ENCODE measurements at places on chromosomes 1 and 21.

DNA sequence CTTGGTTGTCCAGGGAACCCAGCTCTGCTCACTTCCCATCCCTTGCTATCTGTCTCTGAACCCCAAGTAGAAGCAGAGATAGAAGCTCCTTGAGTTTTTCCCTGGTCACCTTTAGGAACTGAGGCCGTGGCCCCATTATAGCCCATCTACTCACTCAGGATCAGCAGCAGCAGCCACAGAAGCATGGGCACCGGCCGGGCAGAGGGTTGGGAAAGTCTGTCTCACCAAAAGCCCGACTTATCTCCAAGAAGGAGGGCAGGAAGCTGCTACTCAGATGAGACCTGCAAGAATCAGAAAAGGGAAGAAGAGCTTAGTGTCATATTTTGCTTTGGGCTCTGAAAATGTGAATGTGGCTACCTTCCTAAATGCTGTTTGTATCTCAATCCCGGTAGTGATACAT, 264 bp downstream of the FCRL3 start:
- DNase-seq, result no peak

DNA sequence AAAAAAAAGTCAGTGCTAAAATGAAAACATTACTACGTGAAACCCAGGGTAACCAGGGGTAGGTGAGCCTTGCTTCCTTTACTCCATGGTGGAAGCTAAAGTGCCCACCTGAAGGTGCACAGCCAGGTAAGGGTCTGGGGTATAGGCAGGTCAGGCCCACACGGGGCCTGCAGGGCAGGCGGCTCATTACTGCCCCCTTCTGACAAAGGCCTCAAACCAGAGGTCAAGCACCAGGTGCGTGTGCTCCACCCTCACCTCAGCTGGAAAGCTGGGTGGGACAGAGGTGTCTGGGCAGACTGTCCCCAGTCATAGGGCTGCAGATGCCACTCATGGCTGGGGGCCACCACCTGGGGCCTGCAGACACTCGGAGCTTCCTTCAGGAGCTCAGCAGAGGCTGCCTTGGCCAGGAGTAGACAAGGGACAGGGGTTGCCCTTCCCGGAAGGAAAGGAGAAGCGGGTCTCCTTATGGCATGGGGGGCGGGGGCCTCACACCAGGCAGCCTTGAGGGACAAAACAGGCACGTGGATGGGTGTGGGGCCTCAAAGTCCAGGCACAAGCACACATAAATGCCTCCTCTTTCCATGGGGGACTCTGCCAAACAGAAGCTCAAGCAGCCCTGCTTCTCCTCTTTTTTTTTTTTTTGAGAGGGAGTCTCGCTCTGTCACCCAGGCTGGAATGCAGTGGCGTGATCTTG, 36.2 kb downstream of the ACOT7 start:
- no peak for DNase-seq

GRCh38 chr1:87826681-87827251, 498.1 kb downstream of the LMO4 start:
- DNase-seq, result no peak

DNA sequence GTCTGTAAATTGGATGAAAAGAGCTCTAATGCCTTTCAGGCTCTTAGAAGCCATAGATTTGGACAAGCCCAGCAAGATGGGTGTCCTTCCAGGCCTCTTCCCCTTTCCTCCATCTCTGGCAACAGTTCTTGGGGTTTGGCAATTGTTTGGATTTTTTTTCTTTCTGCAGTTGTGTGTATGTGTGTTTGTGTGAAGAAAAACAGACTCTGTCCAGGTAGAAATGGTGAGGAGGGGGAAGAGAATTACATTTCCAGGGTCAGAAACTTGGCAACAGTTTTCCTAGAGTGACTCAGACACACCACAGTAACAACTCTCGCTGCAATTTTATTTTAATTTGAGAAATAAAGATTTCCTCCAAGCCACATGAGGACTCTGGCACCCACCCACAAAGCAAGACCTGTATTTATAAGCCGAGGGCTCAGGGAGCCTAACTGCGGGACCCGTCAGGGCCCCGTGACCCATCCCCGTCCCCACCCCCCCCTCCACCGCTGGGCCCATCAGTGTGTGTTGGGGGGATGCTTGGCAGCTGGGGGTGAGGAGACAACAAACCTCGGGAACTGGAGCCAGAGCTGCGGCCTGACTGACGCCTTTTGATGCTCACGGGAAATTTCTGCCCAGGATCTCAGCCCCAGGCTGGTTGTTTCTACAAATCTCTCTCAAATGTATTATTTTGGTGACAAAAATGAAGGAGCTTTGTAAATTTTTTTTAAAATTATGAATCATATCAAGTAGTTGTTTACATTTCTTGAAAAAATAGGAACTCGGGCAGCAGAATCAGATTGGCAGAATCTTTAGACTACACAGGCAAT, 4.4 kb downstream of the TMEM200B start:
- no peak for DNase-seq

- DNase-seq, result peak; percentile 71
These were observed 6.8 kb downstream of the MYOC start for GRCh38 chr1:171645553-171646248.

DNA sequence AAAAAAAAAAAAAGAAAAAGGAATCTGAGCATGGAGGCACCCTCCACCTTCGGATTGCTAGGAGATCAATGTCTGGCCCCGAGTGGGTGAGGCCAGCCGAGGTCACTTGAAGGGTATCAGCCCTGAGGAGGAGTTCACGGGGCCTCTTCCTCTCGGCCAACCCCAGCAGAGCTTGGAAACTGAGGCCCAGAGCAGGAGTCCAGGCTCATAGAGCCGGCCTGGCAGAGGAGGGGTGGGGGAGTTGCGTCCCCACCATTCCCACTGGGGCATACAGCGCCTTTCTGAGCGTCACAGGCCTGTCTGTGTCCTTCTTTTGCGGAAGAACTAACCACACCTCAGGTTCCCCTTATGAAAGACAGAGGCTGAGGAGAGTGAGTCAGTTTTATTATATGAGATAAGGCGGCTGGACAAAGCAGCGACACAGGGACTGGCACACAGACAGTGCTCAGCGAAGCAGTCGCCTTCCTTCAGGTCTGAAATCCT, 17.1 kb upstream of the EPHA2 start:
- DNase-seq, result no peak

GRCh38 chr1:67532452-67533216, 102.4 kb upstream of the SERBP1 start:
- no peak for DNase-seq

GRCh38 chr1:180565121-180565871, 6.5 kb downstream of the OVAAL start:
- DNase-seq, result no peak

All from left forelimb (tissue), 1 donor.